ENCODE measurements at places on chromosomes 12 and 14.

GRCh38 chr14:96895658-96896271 lies 98.6 kb downstream of the VRK1 start:
- no peak for DNase-seq

- no peak for DNase-seq
These were observed 11.9 kb downstream of the SART3 start for GRCh38 chr12:108548954-108549521.

DNA sequence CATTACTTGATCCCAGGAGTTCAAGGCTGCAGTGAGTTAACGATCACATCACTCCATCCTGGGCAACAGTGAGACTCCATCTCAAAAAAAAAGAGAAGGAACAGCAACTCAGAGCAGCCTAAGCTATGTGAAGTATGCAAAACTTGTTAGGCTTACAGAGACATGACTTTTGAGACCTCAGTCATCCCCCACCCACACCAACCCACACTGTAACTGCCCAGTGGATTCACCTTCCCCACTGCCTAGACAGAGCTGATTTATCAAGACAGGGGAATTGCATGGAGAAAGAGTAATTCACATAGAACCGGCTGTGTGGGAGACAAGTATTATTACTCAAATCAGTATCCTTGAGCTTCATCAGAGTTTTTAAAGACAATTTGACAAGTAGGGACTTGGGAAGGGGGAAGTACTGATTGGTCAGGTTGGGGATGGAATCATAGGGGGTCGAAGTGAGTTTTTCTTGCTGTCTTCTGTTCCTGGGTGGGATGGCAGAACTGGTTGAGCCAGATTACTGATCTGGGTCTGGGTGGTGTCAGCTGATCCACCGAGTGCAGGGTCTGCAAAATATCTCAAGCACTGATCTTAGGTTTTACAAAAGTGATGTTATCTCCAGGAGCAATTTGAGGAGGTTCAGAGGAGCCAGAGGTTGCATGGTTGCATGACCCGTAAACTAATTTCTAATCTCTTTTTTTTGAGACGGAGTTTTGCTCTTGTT lies 6.2 kb upstream of the WDR89 start:
- DNase-seq, result no peak

DNA sequence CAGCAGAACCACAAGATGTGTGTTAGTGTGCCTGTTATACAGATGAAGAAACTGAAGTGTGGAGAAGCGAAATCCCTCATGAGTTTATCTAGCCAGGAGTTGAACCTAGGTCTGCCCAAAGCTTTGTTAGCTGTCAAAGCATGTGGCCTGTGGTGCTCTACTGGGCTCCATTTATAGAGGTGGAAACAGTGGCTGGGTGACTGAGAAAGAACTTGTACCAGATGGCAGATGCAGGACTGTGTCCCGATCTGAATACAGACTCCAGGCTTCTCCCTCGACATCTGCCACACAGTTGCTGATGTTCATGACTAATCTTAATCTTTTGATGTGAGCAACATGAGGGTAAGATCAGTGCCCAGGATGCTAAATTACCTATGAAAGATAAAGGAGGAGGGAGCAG lies 89.1 kb downstream of the C12orf75 start:
- no peak for DNase-seq

DNA sequence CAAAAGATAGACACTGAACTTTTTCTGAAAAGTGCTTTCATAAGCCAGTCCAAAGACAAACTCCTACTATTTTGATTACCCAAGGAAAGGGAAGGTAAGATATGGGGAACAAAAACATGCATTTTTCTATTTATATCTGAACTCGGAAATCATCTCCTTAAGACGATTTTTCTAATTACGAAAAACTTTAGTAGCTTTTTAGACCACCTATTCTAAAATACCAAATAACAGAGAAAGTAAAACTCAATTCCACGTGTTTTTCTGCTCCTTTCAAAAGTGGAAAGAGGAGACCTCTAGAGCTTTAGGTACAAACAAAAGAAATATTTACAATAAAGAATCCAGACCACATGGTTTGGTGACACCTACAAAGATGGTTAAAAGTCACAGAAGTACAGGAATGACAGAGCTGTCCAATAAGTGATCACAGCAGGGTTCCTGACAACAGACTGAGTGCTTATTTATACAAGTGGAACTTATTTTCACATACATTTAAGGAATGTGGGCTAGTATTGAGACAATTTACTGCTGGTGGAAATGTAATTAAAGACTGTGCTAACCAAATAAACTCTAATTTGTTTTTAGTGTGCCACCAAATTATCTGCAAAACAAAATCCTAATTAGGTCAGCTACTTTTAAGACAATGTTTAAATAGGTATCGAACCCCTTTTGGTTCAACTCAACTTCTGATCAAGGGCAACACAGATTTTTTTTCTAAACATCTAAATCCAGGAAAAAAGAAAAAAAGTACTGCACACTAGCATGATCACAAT lies 2.4 kb downstream of the LRIG3 start:
- no peak for DNase-seq

All from CD4-positive, alpha-beta T cell treated with Interleukin-1 beta for 1 hour (primary cell).